ENCODE measurements at places on chromosomes 4 and X.

DNA sequence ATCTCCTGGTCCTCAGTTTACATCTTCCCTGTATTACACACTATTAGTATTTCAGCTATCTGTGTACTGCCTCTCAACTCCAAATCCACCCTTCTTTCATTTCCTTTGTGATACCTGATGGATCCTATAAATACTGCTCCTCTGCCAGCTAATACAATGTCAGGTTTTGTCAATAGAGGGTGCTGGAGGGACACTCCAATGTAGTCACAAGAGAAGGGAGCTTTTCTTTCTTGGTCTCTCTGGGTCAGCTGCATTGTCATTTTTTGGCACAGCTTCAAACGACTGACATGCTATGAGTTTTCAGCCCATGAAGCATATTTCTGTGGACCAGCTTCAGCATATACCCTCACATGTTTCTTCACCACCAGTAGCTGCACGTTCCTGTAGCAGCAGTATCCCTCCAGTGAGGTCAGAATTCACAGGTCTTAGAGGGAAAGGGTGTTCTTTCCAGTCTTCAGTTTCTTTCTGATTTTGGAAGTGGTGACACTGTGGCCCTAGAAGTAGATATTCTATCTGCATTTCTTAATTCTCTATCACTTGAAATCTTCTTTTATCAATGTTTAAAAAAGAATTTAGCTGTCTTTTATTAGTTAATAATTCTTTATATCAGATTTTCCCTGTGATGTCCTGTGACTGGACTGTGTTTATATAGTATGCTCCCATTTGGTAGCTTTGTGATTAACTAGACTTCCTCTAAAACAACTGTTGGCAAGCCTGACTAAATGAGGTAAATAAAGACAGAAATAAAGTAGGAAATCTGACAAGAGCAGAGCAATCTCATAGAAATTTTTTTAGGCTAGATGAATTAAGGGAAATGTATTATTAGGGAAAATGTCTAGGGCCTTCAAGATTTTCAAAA, 60.6 kb downstream of the GABRA2 start:
- DNase-seq = no peak

DNA sequence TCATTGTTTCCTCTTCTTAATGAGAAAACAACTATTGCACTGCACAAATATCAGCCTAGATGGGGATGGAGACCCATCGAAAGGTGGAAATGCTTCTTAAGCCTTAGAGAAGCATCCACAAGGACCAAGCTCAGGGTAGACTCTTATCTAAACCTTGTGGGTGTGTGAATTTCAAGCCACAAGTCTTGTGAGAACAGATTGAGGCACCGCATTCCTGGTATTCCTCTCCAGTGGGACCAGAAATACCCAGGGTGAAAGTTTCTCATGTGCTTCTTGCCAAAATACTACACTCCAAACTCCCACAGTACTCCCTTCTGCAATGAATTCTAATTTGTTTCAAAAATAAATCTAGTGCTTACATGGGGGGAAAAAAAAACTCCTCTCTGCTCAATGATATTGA, 375.6 kb downstream of the PDGFC start:
- DNase-seq = no peak

- DNase-seq = no peak
Measured at GRCh38 chr4:158102904-158103303, 69.9 kb downstream of the GASK1B start.

DNA sequence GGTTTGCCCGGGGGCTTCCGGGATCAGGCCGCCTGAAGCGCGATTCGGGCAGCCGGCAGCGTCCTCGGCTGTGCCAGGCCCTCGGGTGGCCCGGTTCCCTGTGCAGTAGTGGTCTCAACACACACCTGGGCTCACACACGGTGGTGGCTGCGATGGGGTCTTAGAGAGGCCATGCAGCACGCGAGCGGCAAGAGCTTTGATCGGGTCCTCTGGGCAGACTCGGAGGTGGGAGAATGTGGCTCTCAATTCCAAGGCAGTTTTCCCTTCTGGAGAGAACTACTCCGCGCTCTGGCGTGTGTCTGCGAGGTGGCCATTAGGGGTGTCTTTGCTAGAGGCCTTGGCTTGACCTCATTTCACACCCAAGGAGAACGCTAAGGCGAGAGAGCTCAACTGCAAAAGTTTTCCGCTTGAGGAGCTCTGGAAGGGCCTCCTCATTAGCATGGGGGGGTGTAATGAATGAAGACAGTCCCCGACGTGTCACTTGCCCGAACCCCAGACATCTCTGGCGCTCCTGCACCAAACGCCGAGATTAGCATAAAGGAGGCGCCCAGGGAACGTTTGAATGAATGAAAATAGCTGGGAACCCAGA, 771 bp upstream of the RBPJ start:
- DNase-seq = peak; percentile 54

DNA sequence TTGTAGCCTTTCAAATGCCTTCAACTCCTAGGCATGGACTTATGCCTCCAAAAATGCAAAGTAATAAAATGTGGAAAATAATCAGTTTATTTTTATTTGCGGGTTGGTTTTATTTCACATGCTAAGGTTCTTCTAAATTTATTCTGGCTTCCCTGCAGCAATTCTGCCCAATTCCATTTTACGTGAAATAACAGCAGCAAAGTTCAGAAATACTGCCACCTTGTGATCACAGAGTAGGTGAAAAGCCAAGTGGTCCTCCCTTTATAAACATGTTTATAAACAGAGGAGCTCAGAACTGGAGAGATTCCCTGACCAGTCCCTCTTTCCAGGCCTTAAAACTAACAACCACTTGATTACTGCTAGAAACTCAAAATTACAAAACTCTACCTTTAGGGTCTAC, 14.7 kb upstream of the DCHS2 start:
- DNase-seq = no peak

Data from activated naive CD4-positive, alpha-beta T cell treated with anti-CD3 and anti-CD28 coated beads, Interleukin-2, amount 50 U/mL, for 16 hours (primary cell).